ENCODE measurements at places on chromosomes 13 and 19. TPM values are rescaled to one million over a fixed set of nuclear protein-coding genes. Genes with fewer than 3 reads are reported as not detected.

Gene GAPDHS
- total RNA-seq, result not detected

Gene ZNF440
- total RNA-seq, result 7.7 TPM

Gene CDC42EP5
- 0.83 TPM for total RNA-seq

- no peak for DNase-seq
Measured at GRCh38 chr13:40812724-40813445, 23.5 kb downstream of the SLC25A15 start.

- DNase-seq, result no peak
Measured at GRCh38 chr19:19213426-19214158, 1.8 kb downstream of the NCAN start.

DNA sequence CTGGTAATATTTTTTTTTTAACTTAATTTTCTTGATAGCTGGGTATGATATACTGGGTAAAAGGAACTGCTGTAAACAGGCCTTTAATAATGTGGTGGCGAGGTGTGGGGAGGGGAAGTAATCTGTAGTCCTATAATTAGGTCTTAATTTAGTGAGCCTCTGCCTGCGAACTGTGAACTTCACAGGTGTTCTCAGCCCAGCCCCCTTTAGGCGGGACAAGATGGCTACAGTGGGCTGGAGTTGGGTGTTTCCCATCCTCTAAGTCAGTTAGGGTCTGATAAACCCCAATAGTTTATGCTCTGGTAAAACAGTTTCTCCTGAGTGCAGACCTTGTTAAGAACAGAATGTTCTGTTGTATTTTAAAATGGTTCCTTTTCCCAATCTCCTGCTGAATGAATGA lies 97.6 kb upstream of the SERP2 start:
- DNase-seq, result no peak

Gene ZNF480
- total RNA-seq, result 3.2 TPM

GRCh38 chr19:45955905-45956608 lies 17.6 kb downstream of the NOVA2 start:
- no peak for DNase-seq

DNA sequence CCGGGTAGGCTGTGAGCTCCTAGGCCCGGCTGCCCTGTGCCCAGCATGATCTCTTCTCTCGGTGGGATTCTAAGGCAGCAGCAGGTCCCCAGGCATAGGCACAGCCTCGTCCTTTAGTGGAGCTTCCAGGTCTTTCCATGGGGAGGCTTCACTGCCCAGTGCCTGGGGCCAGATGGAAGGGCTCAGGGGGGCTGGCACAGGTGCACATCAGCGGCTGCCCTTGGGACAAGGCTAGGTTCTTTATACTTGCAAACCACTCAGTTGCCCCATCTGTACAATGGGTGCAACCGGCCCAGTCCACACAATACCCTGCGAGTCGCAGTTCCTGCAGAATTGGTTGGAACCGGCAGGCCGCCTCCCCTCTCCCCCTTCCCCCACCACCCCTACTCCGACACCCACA lies 14.2 kb downstream of the KCTD15 start:
- no peak for DNase-seq

- no peak for DNase-seq
Measured at GRCh38 chr13:91698767-91699166, 300.3 kb downstream of the GPC5 start.

Gene SMIM17
- total RNA-seq, result not detected

DNA sequence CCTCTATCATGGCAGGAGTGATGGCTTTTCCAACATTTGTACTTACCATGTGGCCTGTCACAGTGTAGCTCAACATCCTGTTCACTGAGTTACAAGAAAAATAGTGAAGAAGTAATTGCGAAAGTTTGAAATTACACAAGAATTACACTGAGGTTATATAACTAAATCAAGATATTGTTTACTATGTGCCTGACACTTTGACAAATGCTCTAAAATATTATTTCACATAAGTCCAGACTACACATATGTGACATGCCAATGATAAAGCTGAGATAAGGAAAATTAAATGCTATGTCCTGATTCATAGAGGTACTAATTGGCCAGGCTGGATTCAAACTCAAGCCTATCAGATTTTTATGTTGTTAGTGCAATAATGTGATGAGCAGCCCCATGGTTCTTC lies 451.7 kb downstream of the PCDH9 start:
- no peak for DNase-seq

DNA sequence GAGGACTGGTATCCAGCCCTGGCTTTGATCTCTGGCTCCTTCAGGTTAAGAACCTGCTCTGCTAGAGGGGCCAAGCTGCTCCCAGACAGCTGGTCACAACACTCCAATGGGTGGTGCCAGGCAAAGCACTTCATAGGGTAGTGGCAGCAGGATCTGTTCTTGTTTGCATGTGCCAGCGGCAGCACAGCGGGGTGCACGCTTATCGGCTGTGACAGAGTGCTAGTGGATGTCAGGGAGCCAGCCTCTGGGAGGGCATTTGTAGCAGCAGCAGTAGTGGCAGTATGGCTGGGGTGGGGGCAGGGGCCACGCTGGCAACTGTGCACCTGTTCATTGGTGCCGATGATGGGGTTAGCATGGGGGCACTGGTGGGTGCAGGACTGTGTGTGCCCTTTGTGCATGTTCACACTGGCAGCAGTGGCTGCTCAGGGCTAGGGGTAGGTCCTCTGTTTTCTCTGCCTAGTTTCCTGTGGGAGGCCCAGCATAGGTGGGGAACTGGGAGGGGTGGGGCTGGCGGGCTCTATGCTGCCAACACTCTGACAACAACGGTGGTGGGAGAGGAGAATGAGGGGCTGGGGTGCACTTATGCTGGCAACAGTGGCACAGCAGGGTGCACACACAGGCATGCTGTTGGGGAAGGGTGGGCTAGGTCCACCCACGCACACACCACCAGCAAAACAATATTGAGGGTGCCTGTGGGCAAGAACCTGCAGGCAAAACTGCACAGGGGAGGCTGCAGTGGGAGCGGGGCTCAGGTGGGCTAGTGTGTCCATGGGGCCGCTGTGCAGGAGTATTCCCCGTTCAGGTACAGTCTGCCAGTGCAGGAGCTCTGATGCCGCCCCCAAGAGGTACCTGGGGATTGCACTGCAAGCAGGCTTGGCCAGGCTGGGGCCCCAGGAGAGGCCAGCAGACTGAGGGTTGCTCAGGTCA lies 19.3 kb downstream of the AP1M1 start:
- no peak for DNase-seq

GRCh38 chr13:91922969-91923592 lies 524.7 kb downstream of the GPC5 start:
- no peak for DNase-seq

- no peak for DNase-seq
Measured at GRCh38 chr13:25473864-25474263, 102.1 kb downstream of the ATP8A2 start.

DNA sequence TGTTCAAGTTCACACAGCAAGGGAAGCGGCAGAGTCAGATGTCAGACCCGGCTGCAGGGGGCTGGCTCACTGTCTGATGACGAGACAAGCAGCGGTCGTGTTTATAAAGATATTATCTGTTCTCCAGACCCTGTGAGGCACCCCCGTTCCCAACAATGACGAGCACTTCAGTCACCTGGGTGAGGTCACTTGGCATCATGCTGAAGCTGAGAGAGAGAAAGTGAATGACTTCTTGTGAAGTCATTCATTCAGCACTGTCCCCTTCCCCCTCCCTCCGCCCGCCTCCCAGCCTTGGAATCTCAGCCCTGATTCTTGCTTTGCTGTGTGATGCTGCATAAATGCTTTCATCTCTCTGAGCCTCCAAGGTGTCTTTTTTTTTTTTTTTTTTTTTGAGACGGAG lies 4.9 kb upstream of the LYPD3 start:
- peak; percentile 78 for DNase-seq

GRCh38 chr13:46622630-46623256 lies 69.8 kb downstream of the LRCH1 start:
- no peak for DNase-seq

Gene COL4A1
- total RNA-seq, result not detected

Gene TNFRSF19
- total RNA-seq, result not detected

DNA sequence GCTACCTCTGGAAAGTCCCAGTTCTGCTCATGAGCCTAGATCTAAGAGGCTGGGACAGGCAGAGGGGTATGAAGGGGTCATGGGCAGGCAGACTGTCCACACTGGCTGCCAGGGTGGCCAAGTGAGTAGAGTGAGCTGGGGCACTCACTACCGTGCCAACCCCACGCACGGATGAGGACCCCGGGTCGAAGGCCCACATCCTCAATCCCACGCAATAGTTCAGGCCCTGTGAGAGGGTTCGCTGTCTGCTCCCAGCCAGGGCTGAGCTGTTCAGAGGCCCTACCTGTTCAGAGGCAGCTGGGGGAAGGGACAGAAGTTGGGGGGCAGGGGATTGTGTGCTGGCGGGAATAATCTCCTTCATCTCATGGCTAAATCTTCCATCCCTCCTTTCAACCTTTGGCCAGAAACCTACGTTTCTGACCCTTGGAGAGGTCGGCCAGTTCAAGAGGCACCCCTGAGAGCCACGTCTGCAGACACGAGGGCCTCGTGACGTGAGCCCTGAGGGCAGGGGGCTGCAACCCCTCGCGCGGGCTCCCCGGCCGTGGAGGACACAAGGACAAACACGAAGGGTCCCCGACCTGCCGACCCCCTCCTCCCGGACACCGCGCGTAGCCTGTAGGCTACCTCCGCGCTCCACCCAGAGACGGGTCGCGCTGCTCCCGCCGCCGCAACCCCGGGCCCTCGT lies 1.0 kb upstream of the RPS5 start:
- DNase-seq, result peak; percentile 52

DNA sequence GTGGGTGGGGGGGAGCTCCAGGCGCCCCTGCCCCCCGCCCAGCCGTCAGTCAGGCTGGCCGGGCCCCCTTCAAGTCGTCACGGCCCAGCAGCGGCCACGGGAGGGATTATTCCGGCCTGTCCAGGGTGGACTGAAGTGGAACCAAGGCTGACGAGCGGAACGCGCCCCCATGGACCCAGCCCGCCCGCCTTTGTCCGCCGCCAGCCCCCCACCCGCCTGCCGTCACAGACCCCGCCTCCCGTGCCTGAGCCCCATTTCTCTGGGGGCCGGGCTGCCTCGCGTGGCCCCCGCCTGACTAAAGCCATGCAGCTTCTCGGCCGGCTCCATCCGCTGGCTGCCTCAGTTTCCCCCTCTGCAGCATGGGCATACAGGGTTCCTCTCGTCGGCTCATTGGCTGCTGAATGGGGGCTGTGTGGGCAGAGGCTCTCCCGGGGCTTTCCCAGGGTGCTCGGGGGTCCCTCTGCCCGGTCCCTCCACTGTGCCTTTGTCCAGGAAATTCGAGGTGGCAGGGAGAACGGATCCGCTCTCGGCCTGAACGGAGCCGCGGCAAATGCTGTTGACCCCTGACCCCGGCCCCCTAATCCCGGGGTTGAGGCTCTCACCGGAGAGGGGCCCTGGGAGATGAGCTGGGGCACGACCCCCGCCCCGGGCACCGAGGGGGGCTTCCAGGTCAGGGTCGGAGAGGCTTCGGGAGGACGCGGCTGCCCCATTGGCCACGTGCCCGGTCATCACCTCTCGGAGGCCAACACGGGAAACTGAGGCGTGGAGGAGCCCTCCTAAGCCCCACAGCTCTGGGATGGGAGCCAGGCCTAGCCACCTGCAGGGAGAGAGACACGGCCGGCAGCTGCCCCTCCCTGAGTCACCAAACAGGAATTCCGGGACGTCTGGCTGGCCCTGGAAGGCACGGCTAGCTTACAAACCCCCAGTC lies 27.4 kb downstream of the EFNA2 start:
- DNase-seq, result no peak

GRCh38 chr19:51158474-51159129 lies 16.5 kb downstream of the SIGLEC7 start:
- DNase-seq, result peak; percentile 89

- no peak for DNase-seq
Measured at GRCh38 chr19:23507446-23507845, 112.2 kb upstream of the ZNF91 start.

DNA sequence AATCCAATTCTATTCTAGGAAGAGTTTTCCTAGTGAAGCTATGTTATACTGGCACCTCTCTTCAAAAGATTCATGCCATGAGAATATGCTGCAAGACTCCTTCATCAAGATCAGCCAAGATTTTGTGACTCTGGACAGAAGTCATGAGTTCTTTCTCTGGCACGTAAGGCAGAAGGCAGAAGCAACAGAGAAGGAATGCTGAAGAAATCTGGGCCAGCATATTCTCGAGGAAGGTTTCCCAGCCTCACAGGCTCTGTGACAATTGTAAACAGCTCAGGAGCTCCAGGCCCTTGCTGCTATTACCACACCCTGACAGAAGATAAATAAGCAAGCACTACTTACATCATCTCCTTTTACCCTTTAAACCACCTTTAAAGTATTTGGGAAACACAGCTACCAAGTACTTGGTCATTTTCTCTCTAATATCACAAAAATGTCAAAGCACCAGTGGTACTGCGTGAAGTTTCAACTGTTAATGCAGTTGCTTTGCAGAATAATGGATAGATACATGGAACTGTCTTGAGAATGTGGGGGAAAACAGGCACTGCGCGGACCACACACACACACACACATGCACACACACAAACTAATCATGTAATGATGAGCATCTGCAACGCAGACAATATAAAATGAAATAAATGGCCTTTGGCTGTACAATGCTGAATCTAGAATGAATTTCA lies 55.4 kb downstream of the INTS6 start:
- DNase-seq, result no peak

DNA sequence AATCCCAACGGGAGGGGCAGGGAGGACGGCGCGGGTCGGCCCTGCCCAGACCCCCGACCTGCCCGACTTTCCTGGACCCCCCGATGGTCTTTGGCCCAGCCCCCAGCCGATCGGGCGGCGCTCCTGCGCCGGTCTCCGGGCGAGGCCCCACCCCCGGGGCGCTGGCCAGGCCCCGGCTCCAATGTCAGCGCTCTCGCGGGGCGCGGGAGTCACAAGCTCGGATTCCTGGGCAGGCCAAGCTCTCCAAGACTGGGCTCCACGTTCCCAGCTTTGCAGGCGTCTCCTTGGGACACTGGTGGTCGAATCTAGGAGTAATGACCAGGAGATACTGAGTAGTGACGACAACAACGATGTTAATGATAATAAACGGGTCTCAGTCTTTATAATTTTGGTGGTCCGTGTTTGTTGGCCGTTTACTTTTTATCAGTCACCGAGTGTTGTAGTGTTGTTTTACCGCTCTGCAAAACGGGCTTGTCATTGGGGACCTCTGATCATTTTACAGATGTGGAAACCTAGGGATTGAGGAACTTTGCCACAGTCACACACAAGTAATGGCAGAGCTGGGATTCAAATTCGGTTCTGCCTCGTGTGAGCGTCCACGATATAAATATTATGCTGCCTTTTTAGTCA lies 545 bp downstream of the RAD23A start:
- peak; percentile 65 for DNase-seq

DNA sequence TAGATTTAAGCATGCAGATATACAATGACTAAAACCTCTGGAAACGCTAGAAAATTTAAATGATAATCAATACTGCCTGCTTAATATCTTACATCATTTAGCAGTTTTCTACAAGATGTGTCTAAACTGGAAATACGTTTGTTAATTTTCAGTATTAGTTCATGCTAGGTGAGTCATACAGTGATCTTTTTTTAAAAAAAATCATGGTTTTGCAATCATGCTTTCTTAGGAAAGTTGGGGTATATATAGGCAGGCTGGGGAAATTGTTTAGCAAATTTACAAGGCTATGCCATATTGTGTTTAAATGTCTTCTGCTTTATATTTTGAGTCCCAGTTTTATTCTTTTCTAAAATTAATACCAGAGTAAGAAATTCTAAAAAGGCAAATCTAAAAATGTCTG lies 245.4 kb upstream of the SPRY2 start:
- no peak for DNase-seq

GRCh38 chr19:48355365-48355954 lies 8.3 kb downstream of the TMEM143 start:
- DNase-seq, result no peak

- DNase-seq, result no peak
Measured at GRCh38 chr19:21912654-21913053, 76.7 kb upstream of the ZNF43 start.

All from activated CD8-positive, alpha-beta T cell treated with anti-CD3 and anti-CD28 coated beads for 36 hours (primary cell).